Stimulated activated CD8-positive, alpha-beta memory T cell treated with anti-CD3 and anti-CD28 coated beads, Interleukin-7, amount 100 ng/mL, for 4 hours (primary cell): ENCODE measurements at places on chromosomes 16 and 17.

DNA sequence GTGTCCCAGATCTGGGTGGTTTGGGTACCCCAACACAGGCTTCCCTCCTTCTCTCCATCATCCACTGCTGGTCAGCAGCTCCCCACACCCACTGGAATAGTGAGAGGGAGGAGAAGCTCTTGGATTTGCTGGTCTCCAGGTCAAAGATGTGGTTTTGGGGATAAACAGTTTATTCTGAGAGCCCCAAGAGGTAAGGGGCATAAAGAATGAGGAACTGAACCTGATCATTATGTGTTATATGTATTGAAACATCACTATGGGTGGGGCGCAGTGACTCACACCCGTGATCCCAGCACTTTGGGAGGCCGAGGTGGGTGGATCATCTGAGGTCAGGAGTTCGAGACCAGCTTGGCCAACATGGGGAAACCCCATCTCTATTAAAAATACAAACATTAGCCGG lies 3.9 kb downstream of the DPEP2 start:
- no peak for DNase-seq

DNA sequence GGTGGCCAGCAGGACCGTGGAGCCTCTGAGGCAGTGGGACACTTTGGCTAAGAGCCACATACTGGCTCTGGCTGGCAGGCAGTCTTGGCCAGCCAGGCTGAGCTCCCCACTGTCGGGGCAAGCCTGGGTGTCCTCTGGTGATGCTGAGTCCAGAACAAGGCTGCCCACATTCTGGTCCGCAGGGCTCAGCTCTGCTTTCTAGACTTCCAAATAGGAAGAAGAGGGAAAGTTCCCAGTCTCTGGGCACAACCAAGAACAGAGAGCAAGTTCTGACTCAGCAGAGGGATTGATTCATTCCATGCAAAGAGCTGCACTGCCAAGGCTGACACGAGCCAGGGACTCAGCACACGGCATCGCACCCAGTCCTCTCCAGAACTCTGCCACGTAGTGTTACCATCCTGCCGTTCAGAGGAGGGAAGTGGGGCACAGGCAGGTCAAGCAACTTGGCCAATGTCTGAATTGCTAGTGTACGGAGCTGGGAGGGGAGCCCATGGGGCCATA lies 58.9 kb downstream of the NOS2 start:
- no peak for DNase-seq

- DNase-seq, result no peak
These were observed 36.9 kb downstream of the SOST start for GRCh38 chr17:43721537-43722268.

GRCh38 chr17:55540414-55541091 lies 29.3 kb upstream of the SMIM36 start:
- DNase-seq, result no peak

GRCh38 chr17:20009052-20009301 lies 182 bp upstream of the SPECC1 start:
- DNase-seq, result no peak

GRCh38 chr16:50889276-50889675 lies 147.4 kb downstream of the CYLD start:
- DNase-seq, result no peak

- DNase-seq, result no peak
These were observed 15.0 kb downstream of the NSMCE1 start for GRCh38 chr16:27253526-27253930.

DNA sequence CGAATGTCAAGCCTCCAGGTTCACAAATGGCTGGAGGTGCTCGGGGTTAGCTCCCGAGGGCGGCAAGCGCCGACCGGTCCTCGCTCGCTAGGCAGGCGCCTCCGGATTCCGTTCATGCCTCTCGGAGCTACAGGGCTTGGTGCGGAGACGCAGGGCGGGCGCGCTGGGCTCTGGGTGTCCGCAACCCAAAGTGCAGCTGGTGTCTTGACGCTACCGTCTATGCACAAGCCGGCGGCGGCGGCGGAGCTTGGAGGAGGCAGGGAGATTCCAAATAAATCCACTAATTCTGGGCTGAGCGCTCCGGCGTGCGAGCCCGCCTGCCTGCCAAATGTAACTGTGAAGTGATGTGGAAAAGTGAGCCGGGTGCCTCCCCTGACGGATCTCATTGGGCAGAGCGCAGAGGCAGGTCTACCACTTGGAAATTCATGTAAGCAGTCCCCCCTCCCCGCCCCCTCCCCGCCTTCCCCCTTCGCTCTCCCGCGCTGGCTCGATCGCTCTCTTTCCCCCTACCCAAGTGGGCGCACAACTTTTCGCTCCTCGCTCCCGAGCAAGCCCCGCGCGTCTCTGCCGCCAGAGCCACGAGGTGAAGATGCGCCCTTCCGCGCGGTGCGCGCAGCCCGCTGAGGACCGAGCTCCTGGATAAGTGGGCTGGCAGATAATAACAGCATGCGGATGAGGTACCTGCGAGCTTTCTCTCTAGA lies at the start of gene CDH8:
Gene CDH8 (minus strand): TSS at position 338 of the 701 bp plus-strand sequence. CDS start 15,035 bp downstream, outside the sequence.
- DNase-seq, result no peak

DNA sequence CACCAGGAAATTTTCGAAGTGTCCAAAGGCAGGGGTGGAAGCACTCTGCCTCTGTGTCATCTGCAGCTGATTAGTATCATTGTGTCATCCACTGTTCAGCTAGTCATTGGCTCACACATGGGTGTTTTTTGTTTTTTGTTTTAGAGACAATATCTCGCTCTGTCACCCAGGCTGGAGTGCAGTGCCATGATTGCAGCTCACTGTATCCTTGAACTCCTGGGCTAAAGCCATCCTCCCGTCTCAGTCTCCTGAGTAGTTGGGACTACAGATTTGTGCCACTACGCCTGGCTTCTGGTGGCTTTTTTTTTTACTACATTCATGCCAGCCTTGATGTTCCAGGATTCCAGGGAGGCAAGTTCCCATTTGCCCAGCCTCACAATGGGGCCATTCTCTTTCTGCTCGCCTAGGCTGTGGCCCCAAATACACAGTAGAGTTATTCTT lies 32.5 kb upstream of the MYO18A start:
- DNase-seq, result no peak

DNA sequence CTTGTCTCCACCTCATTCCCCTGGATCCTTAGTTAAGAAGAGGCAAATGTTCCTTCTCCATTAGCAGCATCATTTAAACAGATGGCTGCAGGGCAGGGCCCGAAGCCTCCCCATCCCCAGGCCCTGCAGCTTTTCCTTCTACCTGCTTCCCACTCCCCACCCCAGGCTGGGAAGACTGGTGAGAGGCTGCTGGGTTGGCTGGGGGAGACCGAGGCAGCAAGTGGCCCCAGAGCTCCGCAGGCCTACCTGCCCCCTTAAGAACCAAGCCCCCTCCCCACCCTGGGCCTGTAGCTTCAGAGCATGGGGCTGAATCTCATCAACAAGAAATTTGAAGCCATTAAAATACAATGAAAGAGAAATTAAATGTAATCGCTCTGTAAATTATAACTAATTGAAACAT lies 22.1 kb upstream of the RPL38 start:
- no peak for DNase-seq

- no peak for DNase-seq
These were observed 230.7 kb downstream of the KATNIP start for GRCh38 chr16:27780468-27781194.

DNA sequence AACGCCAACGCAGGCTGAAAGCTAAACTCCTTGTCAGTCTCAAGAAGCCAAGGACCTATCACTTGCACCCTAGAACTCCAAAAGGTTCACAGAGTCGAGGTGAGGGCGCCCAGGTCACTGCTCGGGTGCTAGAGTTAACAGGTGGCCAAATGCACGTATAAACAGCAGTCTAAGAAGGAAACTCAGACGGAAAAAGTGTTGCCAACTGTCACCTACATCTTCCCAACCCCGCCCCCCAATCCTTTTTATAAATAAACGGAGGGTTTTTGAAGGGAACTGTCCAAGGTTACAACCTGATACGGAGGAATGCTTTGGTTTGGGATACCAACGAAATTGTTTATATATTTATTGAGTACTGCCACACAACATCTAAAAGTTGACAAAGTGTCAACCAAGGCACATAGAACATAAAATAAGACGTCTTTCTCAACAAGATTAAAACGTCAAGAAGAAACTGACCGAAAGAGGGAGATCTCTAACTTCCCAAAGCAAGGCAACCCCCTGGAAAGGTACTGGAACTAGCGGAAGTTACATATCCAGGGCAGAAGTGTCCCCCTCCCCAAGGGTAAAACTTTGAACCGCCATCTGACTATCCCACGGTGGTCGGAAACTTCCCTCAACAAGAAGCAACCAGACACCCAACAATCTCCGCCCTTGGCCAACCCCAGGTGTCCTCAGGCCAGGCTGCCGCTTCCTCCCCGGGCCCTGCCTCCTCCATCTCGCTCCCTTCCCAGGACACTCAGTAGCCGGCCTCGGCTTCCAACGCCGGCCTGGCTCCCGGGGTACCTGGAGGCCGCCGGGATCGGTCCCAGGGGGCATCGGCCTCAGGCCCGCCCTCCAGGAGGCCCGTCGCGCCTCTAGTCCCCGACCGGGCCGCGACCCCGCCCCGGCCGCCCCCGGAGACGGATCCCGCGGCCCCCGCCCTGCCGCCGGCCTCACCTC lies 982 bp downstream of the SPAG9 start:
- no peak for DNase-seq

- no peak for DNase-seq
These were observed 5.7 kb downstream of the CCR7 start for GRCh38 chr17:40559564-40559916.

DNA sequence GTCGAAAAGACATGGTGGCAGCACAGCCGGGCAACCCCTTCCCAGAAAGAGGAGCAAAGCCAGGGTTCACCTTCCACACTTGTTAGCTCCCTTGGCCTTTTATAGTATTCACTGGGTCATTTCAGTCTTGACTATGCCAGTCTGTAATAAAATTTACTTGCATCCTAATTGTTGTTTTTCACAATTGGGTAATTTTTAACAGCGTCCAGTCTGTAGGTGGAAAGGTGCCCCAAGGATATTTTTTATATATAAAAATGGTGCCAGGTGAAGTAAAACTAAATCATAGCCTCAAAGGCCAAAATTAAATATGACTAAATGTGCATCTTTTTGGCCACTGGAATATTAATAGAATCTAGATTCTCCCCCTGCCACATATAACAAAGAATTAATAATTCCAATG lies at the start of gene KRT26:
Gene KRT26 (minus strand): TSS at position 101 of the 400 bp plus-strand sequence. CDS start 88 bp downstream, at position 13.
- DNase-seq, result no peak

- DNase-seq, result no peak
These were observed 8.5 kb upstream of the HOXB9 start for GRCh38 chr17:48634493-48635208.

- no peak for DNase-seq
These were observed 43.5 kb downstream of the LYRM9 start for GRCh38 chr17:27849474-27850185.

GRCh38 chr17:29141514-29141876 lies 38.7 kb downstream of the MYO18A start:
- no peak for DNase-seq

- DNase-seq, result no peak
These were observed 11.8 kb upstream of the CDC42EP4 start for GRCh38 chr17:73323409-73324159.

DNA sequence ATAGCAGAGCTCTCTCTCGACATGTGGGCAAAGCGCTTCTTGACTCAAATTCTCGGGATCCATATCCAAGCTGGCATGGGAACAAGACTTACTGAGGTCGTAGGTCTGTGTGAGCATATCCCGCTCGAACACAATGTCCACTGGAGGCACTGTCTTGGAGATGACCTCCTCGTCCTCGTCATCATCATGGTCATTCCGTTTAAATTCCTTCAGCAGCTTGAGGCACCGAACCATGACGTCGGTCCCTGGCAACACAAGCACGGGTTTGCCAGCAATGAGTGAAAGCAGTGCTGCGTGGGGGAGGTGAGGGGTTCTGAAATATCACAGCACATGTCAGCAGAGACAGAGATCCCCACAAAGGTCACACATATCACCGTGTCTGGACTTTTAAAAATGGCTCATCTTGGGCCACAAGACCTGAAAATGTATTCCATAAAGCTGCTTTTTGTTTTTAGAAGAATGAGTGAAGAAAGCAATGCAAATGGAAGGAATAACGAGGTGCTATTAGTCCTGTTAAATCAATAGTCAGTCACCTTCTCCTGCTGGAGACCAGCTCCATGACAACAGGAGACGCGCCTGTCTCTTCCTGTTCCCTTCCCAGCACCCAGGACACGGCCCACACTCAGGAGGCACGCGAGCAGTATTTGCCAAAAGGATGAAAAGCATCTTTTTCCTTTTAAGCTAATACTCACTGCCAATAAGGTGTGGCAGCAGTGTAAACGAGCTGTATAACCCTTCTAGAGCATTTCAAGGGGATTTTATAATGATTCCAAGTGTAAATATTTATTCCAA lies 37.9 kb downstream of the GTF3C1 start:
- no peak for DNase-seq

DNA sequence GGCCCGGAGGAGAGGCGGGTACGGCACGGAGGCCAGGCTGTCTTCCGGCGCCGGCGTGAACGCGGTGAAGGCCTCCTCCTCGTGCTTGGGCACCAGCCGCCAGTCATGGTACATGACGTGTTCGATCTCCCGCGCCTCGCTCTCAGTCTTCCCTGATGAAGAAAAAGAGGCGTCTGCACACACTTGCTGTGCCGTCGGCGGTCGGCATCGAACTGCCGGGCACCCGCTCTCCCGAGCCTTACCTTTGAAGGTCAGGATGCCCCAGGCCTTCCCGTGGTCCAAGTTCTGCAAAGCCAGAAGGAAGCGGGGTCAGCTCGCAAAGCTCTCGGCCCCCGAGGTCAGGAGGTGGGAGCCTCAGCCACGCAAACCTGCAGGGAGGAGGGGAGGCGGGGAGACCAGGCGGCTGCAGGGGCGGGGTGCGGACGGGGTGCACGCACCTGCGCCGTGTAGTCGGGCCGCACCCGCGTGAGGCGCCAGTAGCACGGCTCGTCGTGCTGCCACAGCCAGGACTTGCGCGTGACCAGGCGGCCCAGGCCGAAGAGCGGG lies at the start of gene EME2:
Gene EME2 (plus strand): TSS at position 449 of the 546 bp plus-strand sequence. CDS start 418 bp downstream, outside the sequence.
- no peak for DNase-seq

DNA sequence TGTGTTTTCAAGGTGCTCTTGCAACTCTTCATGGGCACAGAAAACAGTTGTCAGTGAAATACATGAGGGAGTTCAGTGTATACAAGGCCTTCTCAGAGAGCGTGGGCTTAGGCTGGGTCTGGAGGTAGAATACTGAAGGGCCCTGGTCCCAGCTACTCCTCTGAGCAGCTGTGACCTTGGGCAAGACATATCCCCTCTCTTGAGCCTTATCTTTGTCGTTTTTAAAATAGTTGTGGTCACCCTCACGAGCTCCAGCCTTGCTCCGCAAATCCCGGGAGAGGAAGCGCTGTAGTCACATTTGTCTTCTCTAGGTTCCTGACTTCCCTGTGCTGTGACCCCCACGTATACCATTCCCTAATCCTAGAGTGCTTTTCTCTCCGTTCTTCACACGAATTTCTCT lies 3.6 kb downstream of the ZNRF1 start:
- DNase-seq, result no peak

GRCh38 chr16:83968891-83969649 lies 1.0 kb downstream of the NECAB2 start:
- no peak for DNase-seq

DNA sequence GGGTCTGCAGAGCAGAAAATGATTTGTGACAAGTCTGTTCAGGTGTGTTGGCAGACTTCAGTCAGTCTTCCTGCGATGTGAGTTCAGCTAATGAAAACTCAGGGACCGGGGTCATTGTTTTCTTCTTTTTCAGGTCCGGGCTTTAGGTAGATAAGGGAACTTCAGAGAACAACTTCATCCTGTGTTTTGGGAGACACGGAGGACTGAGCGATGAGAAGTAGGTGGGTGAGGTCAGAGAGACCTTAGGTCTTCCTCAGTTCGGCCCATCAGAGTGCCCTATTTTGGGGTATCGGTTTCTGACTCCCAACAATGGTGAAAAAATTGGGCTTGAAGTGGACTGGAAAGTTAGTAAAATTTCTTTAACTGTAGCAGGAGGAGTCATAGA lies 88.9 kb upstream of the ATF7IP2 start:
- no peak for DNase-seq
